ENCODE measurements at places on chromosomes 5 and 9. TPM values are rescaled to one million over a fixed set of nuclear protein-coding genes. Genes with fewer than 3 reads are reported as not detected.

PCAT7 gene
- not detected for total RNA-seq

MARCOL gene
- total RNA-seq = not detected

WNT8A gene
- total RNA-seq = not detected

DNA sequence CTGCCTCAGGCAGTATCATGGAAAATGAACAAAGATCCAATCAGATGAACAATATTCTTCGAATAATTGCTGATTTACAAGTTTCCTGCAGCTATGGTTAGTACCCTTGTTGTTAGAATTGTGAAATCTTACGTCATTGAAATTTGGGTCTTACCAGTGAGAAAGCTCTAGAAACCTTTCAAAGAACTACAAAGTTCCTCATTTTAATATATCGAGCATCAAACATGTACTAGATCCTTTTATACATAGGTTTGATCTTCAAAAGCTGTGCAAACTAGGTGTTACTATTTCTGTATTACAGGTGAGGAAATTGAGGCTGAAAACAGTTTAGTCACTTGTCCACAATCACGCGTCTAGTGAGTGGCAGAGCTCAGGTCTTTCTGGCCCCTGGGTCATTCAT is 43.7 kb upstream of the ANGPTL2 start:
- DNase-seq = no peak

DNA sequence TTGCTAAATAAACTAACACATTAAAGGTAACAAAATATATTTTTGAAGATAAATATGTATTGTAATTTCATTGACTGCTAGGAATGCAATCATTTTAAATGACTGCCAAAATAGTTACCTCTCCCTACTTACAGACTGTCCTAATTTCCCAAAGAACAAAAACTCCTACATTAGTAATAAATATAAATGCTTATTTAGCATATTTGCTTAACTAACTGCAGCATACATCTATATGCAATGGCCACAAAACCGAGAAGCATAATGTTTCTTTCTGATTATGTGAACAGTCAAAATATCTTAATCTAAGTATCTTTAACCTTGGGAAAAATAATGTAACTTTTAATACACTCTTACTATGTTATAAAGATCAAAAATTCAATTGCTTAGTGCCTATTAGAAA is 431.7 kb downstream of the HCN1 start:
- no peak for DNase-seq

DNA sequence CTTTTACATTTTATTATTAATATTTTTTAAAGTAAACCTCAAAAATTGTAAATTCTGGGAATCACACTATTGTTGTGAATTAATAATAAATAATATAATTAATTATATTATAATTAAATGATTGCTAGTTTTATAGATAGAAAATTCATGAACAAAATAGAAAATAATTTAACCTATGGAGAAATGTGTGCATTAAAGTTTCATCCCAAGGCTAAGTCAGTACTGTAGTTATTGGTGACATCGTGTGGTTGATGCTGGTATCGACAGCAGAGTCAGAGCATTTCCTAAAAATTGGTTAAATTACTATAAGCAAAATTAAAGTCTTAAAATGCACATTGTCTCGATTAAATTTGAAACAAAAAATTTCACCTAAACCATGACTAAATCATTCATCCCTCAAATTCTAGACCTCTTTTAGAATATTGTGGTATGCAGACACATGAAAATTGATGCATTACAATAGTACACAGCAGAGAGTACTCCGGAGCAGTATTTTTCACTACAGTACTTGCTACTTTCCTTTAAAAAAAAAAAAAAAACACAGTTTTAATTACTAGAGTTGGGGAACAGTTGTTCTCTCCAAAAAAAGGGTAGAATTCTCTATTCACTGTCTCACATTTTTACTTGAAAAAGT is 73.9 kb downstream of the RORB start:
- DNase-seq = no peak

DNA sequence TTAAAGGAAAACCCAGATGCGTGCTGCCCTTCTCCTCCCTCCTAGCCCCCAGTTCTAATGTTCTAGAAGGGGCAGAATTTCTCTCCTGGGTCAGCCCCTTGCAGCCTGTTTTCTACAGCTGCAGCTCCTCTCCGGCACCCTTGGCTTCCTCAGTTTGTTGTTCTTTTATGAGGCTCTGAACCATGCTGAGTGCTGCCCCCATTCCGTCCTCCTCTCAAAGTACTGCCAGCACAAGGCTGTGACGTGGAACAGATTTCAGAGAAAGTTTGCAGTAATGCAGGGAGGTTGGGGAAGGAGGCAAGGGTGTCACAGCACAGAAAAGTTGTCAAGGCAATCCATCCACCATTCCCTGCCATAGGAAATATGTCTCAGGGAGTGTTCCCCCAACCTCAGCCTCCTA is 63.3 kb downstream of the RGS3 start:
- no peak for DNase-seq

- DNase-seq = no peak
Observed at GRCh38 chr5:172544371-172545095, 90.2 kb upstream of the SH3PXD2B start.

- DNase-seq = no peak
Observed at GRCh38 chr9:31950756-31951155, 433.7 kb upstream of the ACO1 start.

Measured in psoas muscle (tissue), 8 donors.